ENCODE measurements at places on chromosomes 16 and 17.

DNA sequence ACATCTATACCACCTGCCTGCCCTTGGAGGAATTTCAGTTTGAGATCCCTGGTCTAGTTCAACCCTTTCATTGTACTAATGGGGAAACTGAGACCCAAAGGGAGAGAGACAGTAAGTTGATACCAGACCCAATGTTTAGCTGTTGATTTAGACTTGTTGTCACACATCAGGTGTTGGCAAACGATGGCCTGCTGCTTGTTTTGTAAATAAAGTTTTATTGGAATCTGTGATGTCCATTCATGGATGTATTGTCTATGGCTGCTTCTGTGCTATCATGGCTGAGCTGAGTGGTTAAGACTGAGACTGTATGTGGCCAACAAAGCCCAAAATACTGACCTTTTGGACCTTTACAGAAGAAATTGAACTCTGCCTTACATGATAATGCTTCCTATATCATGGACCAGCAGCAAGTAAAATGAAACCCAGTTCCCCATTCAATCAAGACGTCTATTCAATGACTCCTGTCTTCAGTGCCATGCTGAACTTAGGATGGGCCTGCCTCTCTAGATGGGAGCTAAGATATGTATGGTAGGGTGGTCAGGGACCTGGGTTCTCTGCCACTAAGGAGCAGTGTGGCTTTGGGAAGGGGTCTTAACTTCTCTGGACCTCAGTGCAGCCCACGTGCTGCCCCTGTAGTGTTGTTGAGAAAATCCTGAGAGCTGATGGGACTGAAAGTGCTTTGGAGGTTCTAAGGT, 111.0 kb downstream of the IRX5 start:
- no peak for DNase-seq

DNA sequence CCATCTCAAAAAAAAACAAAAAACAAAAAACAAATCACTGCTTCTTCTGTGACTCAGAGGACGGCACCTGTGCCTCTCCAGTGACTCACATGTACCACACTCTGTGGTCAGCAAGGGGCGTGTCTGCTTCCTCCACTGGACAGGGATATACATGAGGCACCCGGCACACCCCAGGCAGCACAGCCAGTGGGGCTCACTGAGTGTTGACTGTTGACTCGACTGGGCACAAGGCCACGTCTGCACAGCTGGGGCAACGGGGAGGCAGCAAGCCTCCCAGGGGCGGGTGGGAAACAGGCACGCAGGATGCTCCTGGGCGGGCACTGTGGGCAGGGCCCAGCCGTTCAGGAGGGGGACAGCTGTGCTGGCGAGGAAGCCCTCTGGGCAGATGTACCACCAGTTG, 64.1 kb downstream of the TIMM22 start:
- no peak for DNase-seq

DNA sequence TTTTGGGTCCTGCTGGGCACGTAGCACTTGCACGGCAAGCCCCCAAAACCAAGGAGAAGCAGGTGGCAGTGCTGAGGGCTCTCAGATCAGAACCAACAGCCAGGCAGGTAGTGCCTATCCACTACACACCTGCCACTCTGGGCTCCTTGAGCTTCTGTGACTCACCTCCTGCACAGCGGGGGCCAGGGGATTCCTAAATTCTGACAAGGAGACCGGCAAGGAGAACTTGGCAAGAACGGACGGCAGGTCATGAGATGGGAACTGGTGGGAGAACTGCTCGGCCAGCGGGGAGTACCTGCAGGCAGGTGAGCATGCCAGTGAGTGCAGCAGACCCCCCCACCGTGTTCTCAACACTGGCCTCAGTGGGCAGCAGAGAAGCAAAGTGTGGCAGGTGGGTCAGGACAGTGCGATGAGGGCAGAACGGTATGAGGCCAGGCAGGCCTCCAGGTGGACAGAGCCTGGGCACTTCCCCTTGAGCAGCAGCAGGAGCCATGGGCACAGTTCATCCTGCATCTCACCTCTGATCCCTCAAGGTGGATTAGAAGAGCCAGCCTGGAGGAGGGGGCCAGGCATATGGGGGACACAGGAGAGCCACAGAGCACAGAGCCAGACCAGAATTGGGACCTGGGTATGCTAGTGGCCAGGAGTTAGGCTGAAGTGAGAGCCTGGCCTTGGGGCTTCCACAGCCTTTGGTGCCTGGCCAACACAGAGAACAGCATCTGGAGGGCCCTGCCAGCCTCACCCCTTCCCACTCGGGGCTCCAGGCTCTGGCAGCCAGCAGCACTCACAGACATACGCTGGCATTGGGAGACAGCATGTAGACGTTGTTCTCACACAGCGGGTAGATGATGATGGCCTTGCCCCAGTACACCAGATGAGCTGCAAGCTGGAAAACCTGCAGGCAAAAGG, 14.7 kb downstream of the MPG start:
- no peak for DNase-seq

GRCh38 chr17:80292521-80292971, 31.9 kb downstream of the RNF213 start:
- DNase-seq = no peak

DNA sequence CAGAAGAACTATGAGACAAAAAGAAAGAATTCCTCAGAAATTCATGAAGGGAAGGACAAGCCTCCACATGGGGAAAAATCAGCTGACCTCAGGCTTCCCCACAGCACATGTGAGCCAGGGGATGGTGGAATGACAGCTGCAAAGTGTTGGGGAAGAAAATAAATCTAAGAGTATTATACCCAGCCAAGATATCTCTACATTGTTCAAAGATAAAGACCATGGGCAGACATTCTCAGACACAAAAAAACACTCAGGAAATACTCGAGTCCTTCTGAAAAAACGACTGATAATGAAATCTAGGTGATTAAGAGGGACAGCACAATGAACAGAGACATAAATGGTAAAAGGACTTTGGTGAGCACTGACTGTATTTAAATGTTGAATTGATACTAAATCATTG, 3.9 kb downstream of the RAB40B start:
- no peak for DNase-seq

- no peak for DNase-seq
Observed at GRCh38 chr17:36791942-36792475, 145.3 kb upstream of the LHX1 start.

- peak; percentile 57 for DNase-seq
Observed at GRCh38 chr16:75002474-75002873, 3.6 kb downstream of the ZNRF1 start.

- no peak for DNase-seq
Observed at GRCh38 chr16:83588070-83588469, 219.7 kb upstream of the HSBP1 start.
